SHP77 treated with DMSO at 0.1 percent for 48 hours (cell line): ENCODE measurements at places on chromosomes 11 and 22.

DNA sequence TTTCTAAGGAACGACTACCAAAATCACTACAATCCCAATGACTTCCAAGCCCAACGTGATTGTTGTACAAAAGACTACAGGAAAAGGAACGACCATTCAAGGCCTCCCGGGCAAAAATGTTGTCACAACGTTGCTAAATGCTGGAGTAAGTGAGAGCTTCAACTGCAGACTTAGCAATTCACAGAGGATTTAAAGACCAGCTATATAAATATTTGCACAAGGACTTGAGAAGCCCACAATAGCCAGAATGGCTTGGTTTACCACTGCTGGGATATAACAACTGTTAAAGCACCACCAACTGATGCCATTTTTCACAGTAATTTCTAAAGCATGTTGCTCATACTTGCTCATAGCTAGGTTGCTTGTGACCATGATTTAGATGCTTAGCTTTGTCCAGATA, 78.3 kb downstream of the EMSY start:
- DNase-seq, result peak; percentile 81

DNA sequence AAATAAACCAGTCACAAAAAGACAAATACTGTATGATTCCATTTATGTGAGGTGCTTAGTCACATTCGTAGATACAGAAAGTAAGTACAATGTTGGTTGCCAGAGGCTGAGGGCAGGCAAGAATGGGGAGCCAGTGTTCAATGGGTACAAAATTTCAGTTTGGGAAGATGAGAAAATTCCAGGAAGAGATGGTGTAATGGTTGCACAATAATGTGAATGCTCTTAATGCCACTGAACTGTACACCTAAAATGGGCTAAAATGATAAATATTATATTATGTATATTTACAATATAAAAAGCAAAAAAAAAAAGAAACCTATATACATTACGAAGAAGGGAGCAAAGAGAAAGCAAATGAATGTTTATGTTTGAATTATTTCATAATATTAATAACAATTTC, 329.0 kb downstream of the C11orf87 start:
- DNase-seq, result no peak

GRCh38 chr11:41579546-41579945, 120.1 kb upstream of the LRRC4C start:
- DNase-seq, result no peak

DNA sequence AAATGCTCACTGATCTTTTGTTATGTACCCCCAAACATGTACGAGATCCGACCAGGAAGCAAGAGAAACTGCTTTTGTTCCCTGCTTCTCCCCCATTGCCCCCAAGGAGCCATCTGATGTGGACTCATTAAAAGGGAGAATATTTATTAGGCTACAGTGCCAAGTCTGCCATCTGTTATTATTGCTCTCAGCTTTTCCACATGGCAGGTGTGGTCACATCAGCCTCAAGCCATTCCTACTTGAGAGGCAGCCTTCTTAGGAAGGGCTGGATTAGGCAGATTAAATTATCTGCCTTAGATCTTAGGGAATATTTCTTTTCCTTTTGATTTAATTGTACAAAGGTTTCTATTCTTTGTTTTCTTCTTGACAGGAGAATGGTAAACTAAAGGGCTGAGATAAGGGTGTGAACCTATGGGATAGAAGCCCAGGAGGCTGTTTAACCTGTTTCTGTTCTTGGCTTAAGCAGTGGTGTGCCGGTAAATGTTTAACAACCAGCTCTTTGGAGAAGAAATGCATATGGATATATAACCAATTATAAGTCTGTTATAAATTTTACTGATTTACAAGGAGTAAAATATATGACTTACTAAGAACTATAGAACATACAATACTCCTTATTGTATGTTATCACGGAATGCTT, 88.8 kb downstream of the PDHX start:
- no peak for DNase-seq

GRCh38 chr22:43546186-43546585, 134.4 kb downstream of the MPPED1 start:
- DNase-seq, result no peak

DNA sequence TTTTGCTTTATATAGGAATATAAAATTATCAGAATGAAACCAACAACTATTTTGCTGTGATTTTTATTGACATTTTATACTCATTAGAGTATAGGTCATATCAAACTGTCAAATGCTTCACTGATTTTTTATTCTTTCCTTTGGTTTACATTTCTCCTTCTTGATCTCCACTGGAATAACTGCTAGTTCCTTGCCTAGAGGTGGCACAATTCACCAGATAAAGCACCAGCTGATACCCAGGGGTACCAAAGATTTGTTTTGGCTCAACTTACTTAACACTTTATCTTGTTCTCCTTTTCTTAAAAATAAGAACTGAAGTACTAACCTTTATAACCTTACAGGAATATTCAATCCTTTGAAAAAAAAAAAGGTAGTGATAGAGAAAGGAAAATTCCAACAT, 725.1 kb upstream of the CHORDC1 start:
- DNase-seq, result no peak

- no peak for DNase-seq
Measured at GRCh38 chr11:8164746-8165145, 4.1 kb downstream of the RIC3 start.

DNA sequence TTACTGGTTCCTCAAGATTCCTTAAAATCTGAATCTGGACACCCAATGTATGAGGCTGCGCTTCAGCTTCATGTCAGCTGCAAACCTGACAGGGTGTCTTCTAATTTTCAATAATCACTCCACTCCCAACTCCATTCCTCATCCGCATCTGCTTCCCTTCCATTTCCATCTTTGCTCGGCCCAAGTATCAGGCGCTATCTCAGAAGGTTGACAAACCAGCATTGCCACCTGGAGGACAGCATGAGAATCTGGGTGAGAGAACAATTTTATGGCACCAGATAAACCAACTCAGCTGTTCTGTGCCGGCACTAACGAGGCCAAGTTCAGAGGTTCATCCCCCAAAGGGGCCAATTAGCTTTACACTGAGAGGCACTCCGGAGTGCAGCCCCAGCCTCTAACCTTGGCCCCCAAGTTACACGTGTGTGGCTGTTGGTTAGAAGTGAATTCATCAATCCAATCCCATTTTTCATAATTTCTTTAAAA, 79.1 kb upstream of the LMO2 start:
- peak; percentile 21 for DNase-seq

DNA sequence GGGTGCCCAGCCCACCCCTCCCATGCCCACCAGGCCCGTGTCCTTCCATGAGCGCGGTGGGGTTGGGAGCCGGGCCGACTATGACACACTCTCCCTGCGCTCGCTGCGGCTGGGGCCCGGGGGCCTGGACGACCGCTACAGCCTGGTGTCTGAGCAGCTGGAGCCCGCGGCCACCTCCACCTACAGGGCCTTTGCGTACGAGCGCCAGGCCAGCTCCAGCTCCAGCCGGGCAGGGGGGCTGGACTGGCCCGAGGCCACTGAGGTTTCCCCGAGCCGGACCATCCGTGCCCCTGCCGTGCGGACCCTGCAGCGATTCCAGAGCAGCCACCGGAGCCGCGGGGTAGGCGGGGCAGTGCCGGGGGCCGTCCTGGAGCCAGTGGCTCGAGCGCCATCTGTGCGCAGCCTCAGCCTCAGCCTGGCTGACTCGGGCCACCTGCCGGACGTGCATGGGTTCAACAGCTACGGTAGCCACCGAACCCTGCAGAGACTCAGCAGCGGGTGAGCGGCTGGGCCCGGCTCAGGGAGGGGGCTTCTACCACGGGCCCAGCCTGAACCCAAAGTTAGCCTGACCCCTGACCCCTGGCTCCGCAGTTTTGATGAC, 3.0 kb downstream of the PKP3 start:
- no peak for DNase-seq

- DNase-seq, result no peak
Measured at GRCh38 chr22:47673557-47673956, 911.1 kb downstream of the TBC1D22A start.

- no peak for DNase-seq
Measured at GRCh38 chr11:77086521-77087472, 15.8 kb upstream of the OMP start.
